ENCODE measurements at places on chromosomes 3 and 15.

DNA sequence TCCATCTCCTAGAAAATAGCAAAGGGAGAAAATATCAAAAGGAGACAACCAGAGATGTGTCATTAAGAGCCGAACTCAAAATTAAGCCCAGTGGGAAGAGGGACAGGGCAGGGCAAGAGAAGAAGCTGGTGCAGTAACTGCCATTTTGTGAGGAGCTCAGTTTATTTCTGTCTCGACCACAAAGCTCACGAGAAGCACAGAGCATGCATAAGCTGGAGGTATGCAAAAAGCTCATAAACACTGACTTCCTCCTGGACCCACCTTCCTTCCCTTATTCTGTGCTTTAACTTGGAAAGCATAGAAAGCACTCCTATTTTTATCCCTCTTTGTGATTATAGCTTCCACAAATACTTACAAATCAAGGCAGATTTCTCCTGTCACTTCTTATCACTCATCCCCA lies 81.3 kb downstream of the DGKG start:
- DNase-seq: no peak

GRCh38 chr3:51353691-51354090 lies 31.4 kb upstream of the MANF start:
- DNase-seq: no peak

DNA sequence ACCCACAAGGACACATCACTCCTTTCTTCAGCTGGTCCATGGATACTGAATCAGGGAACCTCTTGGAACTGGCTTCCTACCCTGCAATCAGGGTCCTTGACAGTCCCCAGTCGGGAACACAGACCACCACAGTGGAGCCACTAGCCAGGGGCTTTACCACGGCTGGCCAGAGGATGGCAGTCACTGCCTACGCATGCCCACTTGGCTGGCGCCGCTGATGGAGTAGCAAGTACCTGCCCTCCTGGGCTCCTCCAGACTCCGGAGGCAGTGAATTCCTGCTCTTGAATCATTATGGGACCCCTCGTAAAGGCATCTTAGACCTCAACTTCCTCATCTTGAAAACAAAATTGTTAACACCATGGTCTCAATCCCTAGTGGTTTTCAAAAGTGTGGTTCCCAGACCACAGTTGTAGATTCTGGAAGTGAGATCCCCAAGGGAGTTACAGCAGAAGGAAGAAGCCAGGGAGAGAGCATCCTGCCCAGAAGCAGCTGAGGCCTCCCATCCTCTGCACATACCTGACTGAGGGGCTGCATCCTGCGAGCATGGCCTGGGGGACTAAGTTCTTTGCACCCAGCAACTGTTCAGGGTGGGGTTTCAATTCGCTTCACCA lies 9.1 kb upstream of the SKIC8 start:
- peak; percentile 14 for DNase-seq

- no peak for DNase-seq
These were observed 2.8 kb downstream of the DNASE1L3 start for GRCh38 chr3:58207954-58208353.

DNA sequence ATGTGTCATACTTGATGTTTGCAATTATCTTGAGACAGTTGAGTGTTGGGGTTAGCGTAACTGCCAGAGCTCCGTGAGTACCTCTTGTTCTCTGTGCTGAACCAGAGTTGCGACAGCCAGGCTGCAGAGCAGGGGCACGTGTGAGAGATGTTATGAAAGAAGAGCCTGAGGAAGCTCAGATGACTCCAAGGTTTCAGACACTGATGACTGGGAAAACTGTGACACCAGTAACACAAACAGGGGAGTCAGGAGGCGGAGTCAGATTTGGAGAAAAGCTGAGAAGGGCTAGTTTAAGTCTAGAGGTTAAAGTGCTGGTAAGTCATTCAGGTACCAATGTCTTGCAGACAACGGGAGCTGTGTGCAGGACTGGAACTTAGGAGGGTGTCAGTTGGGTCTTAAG lies 45.0 kb downstream of the BLM start:
- no peak for DNase-seq

- no peak for DNase-seq
These were observed 95.6 kb upstream of the BCL6 start for GRCh38 chr3:187840856-187841255.

- no peak for DNase-seq
These were observed 104.1 kb downstream of the TPRA1 start for GRCh38 chr3:127486321-127486944.

GRCh38 chr15:46091860-46092450 lies 457.1 kb downstream of the SQOR start:
- DNase-seq: no peak

GRCh38 chr3:23647706-23648258 lies 158.0 kb upstream of the UBE2E1 start:
- no peak for DNase-seq

- DNase-seq: no peak
These were observed 187.3 kb downstream of the SUCNR1 start for GRCh38 chr3:152060701-152061100.

DNA sequence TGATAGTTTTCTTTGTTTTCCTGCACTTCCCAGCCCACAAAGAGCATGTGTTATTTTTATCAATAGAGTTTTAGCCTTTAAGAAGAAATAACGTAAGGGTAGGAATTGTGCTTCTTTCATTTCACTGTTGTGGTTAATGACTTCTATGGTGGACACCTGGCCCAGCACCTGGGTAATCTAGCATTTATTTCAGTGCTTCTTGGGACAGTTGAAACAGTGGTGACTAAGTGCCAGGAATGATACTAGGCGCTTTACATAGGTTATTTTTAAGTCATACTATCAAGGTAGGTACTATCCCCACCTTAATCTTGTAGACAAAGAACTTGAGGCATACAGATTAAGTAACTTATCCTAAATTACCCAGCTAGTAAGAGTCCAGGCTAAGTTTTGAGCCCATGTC lies 243.8 kb downstream of the SOX2 start:
- no peak for DNase-seq

DNA sequence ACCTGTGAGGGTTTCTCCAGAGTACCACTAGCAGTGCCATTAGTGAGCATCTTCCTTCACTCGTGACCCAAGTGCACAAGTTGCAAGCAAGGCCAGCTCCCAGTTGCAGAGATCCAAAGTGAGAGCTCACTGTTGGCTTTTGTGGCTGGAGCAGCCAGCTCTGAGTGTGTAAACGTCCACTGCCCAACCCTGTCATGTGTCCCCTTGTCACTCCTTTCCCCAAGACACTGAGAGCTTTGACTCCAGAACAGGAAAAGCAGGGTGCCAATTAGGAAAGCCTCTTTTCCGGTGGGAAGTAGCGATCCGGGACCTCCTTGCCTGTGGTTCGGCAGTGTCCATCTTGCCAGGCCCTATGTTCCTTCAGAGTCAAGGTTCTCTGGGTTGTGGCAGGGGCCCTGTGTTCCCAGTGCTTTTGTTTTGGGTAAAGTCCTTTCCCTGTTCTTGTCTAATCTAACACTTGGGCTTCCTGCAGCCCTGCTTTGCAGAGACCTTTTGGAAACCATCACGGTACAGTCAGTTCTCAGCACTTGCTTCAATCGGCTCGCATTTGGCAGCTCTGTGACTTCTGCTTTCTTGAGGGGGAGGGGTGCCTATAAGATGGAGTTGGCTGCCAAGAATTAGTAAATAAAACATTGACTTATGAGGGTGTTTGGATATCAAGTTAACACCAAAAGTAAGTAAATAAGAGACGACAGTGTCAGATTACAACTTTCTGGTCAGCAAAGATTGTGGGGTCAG lies 90.5 kb downstream of the DNASE1L3 start:
- no peak for DNase-seq

GRCh38 chr15:29674661-29675533 lies 147.4 kb downstream of the TJP1 start:
- no peak for DNase-seq

- no peak for DNase-seq
These were observed 93.7 kb downstream of the CACNA1D start for GRCh38 chr3:53588122-53588521.

DNA sequence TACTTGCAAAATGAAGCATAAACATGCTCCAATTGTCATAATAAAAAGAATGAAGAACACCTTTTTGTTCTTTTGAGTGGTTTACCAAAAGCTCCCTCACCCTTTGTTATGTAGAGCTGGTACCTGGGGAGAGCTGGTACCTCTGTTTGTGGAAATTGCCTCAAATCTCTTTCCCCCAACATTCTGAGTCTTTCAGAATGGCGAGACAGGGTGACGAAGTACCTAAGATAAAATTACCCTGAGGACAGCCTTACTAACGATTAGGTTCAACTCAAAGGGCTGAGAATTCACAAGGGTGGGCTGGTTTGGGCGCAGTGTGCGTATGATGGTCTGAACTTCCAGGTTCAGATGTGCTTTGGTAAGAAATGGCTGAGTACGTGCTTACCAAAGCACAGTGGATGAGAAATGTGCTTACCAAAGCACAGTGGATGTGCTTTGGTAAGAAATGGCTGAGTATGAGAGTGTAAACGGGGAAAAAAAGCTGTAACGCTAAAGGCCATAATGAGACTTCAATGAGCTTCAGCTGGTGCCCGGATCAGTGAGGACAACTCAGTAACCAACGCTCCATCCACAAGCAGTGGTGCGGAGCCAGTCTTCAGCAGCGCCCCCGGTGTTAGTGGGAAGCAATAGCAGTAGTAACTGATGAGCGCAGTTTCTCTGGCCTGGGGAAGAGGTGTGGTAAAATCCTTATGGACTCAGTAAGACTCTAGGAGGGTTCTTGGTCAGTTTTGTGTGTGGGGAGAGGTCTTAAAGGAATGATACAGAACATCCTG lies 72.3 kb upstream of the LRIG1 start:
- no peak for DNase-seq

DNA sequence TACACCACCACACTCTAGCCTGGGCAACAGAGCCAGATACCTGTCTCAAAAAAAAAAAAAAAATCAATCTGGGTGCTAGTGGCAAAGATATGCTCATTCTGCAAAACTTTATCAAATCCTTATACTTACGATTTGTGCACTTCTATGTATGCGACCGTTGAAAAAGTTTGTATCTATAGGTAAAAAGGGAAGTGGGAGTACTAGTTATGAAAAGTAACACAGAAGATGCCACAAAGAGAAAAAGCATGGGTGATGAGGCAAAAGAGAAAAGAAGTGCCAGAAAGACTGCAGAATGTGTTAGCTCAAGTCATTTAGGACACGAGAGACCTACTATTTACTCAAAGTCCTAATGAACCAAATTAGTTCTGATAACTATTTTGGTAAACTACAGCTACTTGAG lies 407.8 kb downstream of the SHQ1 start:
- DNase-seq: no peak

DNA sequence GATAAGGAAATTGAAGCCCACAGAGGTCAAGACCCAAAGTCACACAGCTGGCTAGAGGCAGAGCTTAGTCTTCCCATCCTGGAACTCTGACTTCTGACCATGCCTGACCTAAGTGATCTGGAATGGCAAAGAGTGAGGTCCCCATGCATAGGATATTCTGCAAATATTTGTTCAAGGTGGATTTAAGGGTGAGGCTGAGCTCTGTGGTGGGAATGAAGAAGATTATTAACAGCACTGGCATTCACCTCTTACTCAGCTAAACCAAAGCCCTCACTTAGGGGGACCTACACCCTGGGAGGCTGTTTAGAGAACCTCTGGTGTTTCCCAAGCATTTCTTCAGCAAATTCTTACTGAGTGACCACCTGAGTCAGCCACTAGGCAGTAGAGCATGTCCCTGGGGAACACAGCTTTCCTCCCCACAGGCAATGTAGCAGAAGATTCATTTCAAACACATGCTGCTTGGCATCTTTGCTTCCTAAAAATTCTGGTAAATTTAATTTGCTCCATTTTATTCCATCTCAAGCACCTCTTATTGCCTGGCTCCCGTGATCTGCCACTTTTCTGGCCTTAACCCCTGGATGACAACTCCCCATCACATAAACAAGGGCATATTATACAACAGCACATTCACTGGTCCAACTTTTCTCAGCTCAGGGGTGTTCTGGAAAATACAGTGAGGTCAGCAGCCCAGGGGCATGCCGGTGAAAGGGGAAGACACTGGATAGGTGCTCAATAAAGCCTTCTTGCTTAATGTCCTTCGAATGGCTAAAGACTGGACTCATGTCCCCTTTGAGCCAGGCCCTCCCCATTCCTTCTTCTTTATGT lies 176.0 kb downstream of the ABHD5 start:
- DNase-seq: no peak

- DNase-seq: no peak
These were observed 95.7 kb downstream of the PPM1L start for GRCh38 chr3:160851629-160852210.

GRCh38 chr3:78791753-78792152 lies 976.0 kb downstream of the ROBO1 start:
- DNase-seq: no peak

DNA sequence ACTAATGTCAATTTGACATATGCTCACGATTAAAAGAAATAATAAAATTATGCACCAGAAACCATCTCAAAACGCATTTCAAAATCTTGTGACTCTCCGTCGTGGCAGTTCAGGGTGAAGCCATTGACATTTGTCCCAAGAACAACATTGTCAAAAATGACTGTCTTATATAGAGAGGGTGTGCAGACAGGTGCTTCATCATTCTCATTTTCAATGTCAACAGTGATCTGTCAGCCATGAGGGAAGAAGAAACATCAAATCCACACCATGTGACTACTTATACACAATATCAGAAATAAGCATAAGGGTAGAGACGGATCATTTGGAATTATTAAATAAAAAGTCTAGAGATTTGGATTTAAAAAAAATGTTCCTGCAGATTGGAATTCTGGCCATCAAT lies 65.1 kb upstream of the C3orf49 start:
- DNase-seq: no peak

DNA sequence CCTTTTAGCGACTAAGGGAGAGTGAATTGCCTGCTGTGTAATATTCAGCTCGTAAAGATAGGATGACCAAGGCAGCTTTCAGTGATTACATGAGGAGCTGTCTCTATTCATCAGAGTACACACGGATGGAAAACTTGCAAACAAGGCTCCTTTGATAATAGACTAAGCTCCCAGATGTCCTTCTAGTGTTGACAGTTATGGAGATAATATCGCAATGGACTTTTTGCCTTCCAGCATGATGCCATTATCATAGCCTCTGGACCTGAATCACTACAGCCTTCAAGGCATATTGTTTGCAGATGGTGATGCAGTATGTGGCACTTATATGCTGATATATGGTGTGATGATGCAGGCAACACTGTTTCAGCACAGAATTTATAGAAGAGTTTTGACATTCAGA lies 93.9 kb downstream of the ECT2 start:
- DNase-seq: no peak

- no peak for DNase-seq
These were observed 508.5 kb upstream of the ZNF717 start for GRCh38 chr3:76293856-76294255.

GRCh38 chr3:192467230-192468140 lies 259.9 kb downstream of the FGF12 start:
- peak; percentile 17 for DNase-seq

DNA sequence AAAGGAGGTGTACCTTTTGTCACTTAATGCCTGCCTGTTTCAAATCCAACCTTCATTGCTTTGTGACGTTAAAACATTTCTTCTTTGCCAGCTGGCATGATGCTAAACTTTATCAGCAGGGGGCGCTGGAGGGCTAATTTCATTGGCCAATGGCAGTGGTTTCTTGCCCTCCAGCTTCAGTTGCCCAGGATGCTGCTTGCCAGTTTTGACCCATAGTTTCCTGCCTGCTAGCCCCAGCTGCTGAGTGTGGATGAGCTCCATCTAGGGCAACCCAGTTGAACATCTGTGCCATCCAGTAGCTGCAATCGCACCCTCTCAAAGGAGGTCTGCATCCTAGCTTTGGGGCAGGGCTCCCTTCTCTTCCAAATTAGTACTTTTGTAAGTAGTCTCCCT lies 22.1 kb downstream of the ACKR2 start:
- peak; percentile 70 for DNase-seq

- DNase-seq: no peak
These were observed 31.4 kb downstream of the POMGNT2 start for GRCh38 chr3:43074482-43074881.

Data from activated T-cell treated with anti-CD3 and anti-CD28 coated beads for 1 hour (primary cell).